NCI-H748 treated with DMSO at 0.1 percent for 48 hours (cell line): ENCODE measurements at places on chromosomes 5 and 9.

DNA sequence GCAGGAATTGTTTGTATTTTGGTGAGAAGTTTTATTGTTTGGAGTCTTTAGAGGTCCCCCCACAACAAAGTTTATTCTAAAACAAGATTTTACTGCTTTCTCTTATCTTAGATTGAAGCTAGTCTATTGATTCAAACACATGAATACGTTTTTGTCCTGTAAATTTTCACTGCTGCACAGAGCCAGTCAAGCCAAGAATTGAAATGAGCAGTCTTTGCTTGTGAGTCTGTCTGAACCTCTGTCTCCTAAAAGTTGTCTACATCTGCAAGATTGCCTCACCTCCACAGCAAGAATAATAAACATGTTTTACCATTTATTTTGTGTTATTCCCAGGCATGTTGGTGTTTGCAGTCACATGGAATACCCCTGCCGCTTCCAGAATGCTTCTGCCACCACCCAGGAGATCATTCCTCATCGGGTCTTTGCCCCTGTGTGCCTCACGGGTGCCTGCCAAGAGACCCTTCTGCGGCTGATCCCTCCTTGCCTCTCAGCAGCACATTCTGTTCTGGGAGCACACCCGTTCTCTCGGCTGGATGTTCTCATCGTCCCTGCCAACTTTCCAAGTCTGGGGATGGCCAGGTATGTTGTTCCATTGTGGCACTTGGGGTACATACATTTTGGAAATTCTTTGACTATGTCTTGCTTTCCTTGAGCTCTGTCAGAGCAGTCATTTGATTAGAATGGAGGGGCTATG, 74.1 kb downstream of the AOPEP start:
- no peak for DNase-seq

DNA sequence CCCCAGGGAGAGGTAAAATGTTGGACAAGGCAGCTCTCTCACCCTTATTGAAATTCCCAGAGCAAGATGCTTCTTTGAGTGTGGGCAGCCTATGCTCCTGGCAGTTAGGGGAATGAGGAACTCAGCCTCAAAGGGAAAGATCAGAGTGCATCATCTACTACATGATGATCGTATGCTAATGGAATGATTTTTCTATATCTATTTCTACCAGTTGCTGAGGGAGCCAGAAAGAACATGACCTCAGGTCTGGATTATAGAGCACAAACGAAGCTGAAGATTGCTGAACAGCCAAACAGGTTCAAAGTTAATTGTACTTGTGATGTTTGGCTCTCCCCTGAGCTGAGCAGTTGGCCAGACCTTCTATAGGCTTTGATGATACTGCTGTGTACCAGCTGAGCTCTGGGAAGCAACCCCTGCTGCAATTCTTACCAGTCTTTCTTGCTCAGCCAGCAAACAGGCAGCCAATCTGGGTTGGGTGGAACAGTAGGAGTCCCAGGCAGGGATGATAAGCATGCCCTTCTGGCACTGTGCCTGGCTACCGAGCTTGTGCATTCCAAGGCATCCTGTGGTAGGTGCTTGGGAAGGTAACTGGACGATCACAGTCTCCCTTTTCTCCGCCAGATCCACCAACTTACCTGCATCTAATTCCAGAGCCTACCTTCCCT, 10.3 kb upstream of the FBXL7 start:
- DNase-seq = no peak

GRCh38 chr5:142881076-142881783, 111.1 kb downstream of the ARHGAP26 start:
- DNase-seq = no peak

DNA sequence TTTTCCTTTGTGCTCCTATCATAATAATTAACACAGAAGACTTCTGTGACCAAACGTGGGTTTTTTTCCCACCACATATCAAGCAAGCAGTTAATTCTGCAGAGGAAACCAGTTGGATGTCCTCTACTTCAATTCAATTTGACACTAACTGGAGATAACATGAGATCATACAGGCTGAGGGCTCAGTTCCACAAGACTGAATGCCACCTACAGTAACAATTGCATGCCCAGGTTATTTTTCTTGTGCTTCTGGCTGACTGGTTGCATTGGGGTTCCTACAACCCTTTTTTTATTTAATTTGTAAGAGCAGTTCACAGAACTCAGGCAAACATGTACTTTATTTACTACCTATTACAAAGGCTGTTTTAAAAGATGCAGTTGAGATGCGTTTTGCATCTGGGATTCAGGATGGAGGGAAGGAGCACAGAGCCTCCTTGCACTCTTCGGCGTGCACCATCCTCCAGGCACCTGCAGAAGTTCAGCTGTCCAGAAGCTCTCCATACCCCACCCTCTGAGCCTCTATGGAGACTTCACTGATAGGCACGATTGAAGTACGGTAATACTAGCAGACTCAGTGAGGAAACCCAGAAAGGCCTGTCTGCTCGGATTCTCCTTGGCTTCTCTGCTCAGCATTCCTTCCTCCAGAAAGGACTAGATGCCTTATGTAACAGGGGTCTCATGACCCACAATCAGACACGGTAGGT, 425.2 kb upstream of the CDH9 start:
- no peak for DNase-seq

- peak; percentile 16 for DNase-seq
Observed at GRCh38 chr9:76419782-76420380, 25.7 kb upstream of the RFK start.

DNA sequence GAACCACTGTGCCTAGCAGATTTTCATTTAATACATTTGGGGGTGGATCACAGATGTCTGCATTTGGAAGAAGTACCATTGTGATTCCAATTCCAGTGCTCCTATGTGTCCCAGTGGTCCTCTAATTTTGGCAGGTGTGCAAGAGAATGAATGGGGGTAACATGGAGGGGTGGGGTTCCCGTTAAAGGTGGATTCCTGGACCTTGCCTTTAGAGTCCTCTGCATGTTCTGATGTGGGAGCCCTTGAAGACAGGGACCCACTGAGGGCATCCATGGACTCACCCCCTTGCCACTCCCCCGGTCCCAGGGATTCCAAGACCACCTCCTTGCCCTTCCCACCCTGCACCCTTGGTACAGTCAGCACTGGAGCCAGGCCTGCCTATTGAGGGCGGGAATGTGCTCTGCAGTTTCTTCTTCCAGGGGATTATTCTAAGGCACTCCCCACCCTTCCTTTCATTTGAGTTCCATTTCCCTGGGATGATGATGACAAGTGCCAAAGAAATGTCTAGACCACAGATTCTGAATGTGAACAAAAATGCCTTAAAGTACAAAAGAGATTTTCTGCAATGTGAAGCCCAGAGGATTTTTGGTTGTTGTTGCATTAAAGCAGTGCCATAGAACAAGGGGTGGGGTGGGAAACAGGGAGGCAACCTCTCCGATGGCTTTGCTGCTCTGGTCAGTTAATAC, 119.4 kb upstream of the PTCH1 start:
- DNase-seq = no peak

- no peak for DNase-seq
Observed at GRCh38 chr5:151345808-151346478, 1.4 kb downstream of the SLC36A2 start.

DNA sequence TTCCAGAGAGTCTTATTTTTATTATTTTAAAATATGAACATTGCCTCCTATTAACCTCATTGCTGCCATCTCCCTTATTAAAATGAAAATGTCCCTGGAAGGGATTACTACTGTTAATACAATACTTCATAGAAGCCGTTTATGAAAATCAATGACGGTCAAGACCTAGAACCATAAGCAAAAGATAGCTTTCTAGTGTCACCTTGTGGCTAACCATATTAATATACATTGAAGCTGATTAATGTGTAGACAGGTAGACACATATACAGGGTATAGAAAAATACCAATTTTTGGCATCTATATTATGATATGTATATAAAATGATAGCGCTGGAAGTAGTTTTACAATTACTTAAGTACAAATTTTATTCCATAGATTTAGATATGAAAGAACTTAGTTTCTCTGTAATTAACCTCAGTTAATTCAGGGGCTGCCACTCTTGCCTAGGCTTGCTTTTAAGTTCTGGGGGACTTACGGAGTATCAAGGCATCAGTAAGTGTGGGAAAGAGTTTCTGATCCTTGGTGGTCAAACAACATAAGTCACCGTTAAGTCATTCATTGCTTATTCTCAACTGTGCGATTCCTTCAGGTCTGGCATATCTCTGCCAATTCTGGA, 2.5 kb upstream of the YTHDC2 start:
- peak; percentile 11 for DNase-seq

DNA sequence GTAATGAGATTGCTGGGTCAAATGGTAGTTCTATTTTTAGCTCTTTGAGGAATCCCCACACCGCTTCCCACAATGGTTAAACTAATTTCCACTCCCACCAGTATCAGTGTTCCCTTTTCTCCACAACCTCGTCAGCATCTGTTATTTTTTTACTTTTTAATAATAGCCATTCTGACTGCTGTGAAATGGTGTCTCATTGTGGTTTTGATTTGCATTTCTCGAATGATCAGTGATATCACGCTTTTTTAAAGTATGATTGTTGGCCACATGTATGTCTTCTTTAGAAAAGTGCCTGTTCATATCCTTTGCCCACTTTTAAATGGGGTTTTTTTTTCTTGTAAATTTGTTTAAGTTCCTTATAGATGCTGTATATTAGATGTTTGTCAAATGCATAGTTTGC, 73.5 kb downstream of the MTAP start:
- DNase-seq = no peak

DNA sequence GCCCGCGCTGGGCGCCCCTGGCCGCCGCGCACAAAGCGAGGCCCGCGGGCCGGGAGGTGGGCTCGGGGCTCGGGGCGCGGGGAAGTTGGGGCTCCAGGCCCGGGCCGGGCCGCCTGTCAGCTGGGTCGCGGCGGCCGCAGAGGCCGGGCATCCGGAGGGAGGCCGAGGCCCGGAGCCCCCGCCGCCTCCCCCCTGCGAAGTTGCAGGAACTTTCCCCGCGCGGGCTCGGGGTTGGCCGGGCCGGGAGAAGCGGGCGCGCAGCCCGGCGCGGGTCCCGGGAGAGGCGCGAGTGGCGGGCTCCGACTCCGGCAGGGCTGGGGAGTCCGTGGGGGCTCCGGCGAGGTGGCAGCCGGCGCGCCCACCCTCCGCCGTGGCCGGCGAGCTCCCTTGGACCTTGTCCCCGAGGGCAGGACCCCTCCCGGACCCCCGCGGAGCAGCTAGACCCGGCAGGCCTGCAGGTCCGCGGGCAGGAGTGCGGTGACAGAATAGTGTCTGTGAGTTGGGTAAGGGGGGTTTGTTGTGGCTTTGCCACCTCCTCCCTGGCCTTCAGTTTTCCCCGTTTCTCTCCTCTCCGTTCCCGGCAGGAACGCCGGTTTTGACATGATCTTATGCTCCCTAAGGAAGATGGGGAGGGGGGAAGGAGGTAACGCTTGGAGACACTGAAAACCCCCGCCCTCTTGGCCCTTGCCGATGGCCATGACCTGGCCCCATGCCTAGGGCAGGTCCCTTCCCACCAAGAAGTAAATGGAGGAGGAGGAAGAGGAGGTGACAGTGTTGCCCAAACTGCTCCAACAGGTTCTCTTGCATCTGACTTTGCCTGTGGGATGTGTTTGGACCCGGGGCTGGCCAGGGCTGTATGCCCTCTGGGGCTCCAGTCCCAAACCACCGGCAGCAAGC, 942 bp downstream of the PHF2 start:
- no peak for DNase-seq
